ENCODE measurements at places on chromosomes 2 and 18.

- DNase-seq = no peak
Observed at GRCh38 chr18:54671291-54671881, 80.3 kb downstream of the DYNAP start.

- no peak for DNase-seq
Observed at GRCh38 chr2:171991027-171991426, 8.7 kb upstream of the METAP1D start.

DNA sequence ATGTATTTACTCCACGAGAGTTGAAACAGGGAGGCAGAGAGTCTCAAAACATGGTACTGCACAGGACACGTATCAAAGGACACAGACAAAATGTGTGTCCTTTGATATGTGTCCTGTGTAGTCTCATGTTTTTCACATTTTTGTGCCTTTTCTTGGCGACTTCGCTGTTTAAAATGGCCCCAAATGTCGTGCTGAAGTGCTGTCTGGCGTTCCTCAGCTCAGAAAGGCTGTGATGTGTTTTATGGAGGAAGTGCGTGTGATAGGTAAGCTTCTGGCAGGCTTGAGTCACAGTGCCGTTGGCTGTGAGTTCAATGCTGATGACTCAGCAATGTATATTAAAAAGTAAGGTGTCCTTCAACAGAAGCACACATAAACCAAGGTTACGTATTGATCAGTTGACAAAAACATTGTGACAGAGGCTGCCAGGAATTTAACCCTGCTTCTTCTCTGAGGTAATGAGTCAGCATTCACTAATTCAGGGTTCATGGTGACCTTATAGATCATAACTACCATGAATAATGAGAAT lies 78.2 kb downstream of the DYSF start:
- DNase-seq = no peak

DNA sequence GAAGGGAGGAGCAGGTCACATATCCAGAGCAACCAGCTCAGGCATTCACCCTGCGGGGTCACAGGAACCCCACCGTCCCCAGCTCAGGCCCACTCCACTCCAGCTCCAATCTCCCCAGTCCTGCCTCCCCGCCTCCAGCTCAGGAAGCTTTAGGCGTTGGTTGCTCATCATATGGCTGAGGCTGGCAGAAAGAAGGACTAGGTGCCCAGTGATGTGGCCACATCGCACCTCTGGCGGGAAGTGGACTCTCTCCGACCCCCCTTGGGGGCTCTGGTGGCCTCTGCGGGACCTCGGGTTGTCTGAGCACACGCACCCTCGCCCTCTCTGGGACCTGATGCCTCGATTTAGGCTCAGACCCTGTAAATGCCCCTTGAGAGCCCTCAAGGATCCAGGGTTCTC lies 187.7 kb downstream of the ZFP36L2 start:
- no peak for DNase-seq

DNA sequence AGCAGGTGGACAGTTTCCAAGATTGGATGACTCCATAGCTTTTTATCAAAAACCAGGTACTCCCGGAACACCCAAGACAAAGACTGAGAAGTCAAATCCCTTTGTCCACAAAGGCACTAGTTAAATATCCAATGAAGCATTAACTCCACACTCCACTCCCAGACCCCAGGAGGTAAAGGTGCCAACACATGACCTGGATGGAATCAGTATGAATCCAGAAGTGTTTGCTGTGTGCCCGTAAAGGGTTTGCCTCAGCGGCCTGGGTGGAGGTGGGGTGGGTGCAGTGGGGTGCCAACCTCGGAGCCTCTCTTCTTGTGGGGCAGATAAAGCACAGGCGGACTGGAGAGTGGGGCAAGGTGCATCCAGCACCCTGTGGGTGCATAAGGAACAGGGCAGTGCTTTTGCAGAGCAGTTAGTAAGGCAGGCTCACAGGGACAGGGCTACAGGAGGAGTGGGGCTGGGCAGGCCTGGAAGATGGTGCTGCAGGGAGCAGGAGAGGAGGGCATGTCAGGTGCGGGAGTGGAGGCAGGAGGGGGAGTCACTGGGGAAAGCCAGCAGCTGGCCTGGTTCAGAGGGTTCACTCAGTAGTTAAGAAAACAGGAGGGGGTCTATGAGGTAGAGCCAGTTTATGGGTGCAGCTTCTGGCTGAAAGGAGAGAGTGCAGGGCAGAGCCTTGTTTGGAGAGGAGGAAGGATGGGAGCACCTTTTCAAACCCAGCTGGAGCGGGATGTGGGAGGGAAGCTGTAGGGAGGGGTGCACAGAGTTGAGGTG lies 208.4 kb upstream of the SMAD2 start:
- no peak for DNase-seq

DNA sequence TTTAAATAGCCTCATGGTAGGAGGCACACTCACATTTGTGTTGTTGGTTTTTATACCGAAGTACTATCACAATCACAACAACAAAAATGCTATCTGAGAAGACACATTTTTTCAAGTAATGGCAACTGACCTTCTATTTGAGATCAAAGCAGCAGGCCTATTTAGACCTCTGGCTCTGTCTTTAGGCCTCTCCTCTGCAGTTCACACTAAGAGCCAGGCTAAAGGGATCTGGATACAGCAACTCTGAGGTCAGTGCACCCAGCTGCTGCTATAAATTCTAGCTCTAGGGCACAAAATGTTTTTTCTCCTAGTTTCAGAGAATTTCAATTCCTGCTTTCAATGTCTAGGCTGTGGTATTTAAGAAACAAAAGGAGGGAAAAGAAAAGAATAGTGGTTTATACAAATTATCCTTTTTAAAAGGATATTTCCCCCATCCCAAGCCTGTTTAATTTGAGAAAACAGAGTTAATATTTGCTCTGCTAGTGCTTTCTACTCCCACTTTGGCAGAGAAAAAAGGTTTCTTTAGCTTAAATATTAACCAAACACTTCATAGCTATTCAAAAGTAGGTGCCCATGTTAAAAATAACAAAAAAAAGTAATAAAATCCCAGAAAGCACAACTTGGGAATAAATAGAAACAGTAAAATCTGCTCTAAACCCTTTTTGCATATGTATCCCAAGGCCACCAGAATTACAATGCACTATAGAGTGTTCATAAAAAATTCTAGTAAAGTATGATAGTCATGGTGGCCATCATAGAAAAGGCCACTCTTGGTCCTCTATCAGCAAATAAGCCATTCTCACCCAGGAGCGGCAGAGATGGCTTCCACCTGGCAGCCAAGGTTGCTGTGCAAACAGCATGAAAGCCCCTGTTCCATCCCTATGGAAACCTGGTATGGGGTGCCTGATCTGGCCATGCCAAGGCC lies 293.6 kb upstream of the SESTD1 start:
- DNase-seq = no peak

GRCh38 chr18:56637176-56637575 lies 1.2 kb downstream of the TXNL1 start:
- no peak for DNase-seq

DNA sequence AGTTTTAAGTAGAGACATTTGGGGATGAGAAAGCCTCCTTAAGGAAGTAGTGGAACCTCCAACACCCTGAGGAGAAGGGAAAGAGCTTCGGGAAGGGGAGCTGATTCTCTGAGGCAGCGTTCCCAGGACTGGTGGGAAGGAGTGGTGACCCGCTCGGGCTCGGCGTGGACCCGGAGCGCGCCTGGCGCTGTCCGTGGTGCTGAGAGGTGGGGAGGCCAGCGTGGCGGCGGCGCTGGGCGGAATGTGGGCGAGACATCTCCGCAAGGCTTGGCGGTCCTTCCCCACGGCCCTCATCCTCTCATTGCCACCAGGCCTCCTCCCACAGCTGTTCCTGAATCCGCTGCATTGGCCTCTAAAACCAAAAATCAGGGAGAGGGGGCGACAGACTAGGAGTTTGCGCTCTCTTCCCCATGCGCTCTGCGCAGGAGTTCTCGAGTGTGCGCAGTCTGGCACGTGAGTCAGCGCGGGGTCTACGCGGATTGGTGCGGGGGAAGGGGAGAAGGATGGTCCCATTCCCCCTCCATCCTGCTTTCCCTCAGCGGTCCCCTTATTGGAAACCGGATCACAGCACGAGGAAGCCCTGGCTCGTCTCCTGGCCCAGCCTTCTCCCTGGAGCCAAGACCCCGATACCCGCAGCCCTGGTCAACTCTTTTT lies 857 bp downstream of the RESP18 start:
- no peak for DNase-seq

GRCh38 chr18:49529596-49529995 lies 32.3 kb upstream of the LIPG start:
- DNase-seq = no peak

DNA sequence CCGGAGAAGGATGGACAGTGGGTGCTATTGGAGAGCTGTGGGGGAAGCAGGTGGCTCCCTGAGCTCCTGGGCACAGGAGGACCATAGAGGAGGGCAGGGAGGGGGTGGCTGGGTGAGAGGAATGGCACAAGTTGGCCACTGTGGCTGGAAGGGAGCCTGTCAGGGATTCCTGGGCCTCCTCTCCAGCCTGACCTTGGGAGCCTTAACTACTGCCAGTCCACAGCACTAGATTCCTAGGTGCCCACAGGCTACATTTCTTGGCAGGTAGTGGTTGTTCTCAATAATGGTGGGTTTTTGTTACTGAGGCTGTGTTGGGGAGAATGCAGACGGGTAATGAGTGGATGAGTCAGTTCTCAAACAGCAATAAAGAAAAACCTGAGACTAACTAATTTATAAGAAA lies 26.0 kb downstream of the EFHD1 start:
- DNase-seq = no peak

DNA sequence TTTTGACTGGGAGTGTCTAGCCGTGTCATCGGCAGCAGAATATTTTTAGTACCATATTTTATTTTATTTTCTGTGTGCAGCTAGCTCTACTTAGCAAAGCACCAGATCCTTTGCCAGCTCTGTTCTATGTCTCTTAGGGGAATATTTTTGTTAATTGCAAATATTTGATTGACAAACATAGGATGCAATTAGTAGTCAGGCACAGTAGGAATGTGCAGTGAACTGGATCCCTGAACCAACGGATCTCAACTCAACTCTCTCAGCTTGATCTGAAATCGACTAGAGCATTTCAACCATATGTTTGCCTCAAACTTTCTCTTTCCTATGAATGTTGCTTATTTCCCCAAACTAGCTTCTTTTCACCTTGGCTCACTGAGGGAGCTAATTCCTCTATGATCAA lies 998.0 kb upstream of the FANCL start:
- DNase-seq = no peak
